Left kidney (tissue), 8 donors: ENCODE measurements at places on chromosomes 3 and 15. TPM values are rescaled to one million over a fixed set of nuclear protein-coding genes. Genes with fewer than 3 reads are reported as not detected.

DNA sequence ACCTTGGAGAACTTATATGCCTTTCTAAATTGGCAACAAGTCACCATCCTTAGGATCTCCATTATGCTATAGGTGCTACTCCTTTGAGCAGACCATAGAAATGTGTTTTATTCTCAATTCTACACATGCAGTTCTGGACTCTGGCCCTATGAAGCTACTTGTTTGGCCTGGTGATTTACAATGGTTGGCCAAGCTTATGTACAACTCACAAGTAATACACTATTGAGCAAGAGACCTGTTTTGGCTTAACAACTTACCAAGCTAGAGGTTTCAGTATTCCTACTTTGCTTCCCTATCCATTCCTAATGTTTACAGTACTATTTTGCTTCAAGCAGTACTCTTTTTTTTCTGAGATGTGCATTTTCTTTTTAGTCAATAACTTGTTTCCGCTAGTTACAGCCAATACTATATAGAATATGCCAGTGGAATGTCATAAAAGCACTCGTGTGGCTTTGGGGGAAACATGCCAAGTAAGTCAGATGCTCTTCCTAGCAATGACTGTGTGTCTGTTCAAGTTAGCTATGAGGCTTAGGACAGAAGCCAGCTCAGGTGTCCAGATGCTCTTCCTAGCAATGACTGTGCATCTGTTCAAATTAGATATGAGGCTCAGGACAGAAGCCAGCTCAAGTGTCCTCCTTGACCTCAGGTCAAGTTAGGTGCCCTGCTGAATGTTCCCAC lies 174.9 kb upstream of the SEMA6D start:
- DNase-seq: no peak

APOD gene
- 13.3 TPM for polyA plus RNA-seq

DNA sequence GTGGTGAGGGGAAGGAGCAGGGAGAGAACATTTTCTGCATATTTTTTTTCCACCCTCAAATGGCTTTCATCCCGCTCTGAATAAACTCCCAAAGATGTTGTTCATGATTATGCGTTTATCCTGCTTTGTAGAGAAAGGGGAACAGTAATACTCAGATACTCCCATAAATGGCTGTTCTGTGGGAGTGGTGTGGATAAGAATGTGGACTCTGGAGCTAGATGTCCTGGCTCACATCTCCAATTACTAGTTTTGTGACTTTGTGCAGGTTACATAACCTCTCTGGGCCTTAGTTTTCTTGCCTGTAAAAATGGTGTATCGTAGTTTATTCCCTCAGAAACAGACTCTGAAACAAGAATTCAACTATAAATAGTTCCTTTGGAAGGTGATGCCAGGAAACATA lies 395.4 kb upstream of the SUCLG2 start:
- no peak for DNase-seq

DUSP7 gene
- 13.9 TPM for polyA plus RNA-seq

DNA sequence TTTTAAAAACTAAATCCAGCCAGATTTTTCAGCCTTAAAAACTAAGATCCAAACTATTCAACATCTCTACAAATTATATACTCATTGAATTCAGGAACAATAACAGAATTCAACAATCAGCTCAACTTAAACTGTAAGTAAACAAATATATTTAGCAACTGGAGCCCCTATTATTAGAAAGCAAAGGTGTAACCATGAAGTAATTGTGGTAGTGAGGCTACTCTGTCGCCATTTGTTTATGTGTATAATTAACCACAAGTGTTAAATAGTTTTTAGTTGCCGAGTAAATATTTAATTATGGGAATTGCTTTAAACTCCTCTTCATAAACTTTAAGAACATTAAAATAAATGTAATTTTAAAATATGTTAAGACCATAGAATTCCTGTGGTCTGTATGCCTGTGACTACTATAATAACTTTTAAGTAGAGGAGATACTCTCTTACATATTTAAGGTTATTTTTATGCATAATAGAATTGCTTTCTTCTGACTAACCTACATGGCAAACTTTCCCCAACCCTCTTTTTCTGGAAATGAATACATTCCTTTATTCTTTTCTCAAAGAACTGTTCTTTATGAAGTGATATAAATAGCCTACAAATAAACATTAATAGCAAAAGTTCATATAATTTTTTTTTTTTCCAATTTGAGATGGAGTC lies 51.2 kb downstream of the MFN1 start:
- no peak for DNase-seq

- no peak for DNase-seq
These were observed 23.5 kb downstream of the DRD3 start for GRCh38 chr3:114155370-114155821.
